Activated naive CD8-positive, alpha-beta T cell treated with anti-CD3 and anti-CD28 coated beads, Interleukin-2, amount 10 ng/mL, durations not matched to agents 7 days and 5 days (primary cell): ENCODE measurements at places on chromosomes 7 and 10. TPM values are rescaled to one million over a fixed set of nuclear protein-coding genes. Genes with fewer than 3 reads are reported as not detected.

- H3K4me1 ChIP-seq, result peaks cover 11% of the 10 kb centered on the region
- peaks cover 7% of the 10 kb centered on the region for H3K36me3 ChIP-seq
- H3K27ac ChIP-seq, result peak overlapping the region; percentile 79
- DNase-seq, result peak; percentile 38
These were observed 4.0 kb upstream of the LEP start for GRCh38 chr7:128236924-128237586.

DNA sequence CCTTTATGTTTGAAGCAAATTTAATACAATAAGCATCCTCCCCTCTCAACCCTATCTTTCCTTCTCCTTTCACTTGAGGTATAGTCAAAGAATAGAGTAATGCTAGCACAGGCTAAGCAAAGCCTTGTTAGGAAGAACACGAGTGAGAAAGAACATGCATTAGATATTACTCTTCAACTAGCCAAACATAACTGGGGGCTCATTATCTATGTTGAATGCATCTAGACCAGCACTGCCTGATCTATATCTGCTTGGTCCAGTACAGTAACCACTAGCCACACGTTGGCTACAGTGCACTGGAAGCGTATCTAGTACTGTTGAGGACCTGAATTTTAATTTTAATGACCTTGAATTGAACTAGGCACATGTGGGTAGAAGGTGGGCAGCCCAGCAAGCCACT is 21.0 kb downstream of the SFMBT2 start:
- H3K27me3 ChIP-seq, result no peaks in the 10 kb centered on the region
- H3K4me3 ChIP-seq, result peak overlapping the region; percentile 34
- no peak for DNase-seq
- peaks cover 43% of the 10 kb centered on the region for H3K4me1 ChIP-seq
- peak overlapping the region; percentile 71 for H3K27ac ChIP-seq
- H3K36me3 ChIP-seq, result peaks cover 14% of the 10 kb centered on the region

DNA sequence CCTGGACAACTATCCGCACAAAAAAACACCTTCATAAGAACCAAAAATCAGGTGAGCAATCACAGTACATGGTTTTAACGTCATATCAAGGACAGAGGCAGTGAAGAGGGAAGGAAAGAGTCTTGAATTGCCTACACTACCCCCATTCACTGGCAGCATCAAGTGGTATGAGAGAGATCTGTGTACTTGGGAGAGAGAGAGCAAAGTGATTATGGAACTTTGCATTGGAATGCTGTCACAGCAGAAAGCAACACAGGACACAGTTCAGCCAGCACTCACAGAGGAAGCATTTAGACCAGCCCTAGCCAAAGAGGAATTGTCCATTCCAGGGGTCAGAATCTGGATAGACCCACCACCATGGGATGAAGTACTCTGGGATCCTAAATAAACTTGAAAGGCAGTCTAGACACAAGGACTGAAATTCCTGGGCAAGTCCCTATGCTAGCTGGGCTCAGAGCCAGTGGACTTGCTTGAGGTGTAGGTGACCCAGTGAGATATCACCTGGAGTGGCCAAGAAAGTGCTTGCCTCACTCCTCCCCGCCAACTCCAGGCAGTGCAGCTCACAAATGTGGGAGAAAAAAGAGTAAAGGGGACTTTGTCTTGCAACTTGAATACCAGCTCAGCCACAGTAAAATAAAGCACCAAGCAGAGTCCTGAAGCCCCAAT is 30.5 kb upstream of the SFTPD start:
- H3K4me3 ChIP-seq, result no peak overlapping the region
- peaks cover 58% of the 10 kb centered on the region for H3K27me3 ChIP-seq
- peaks cover 2% of the 10 kb centered on the region for H3K4me1 ChIP-seq
- peaks cover 1% of the 10 kb centered on the region for H3K36me3 ChIP-seq
- no peak overlapping the region for H3K27ac ChIP-seq

- peaks cover 1% of the 10 kb centered on the region for H3K27me3 ChIP-seq
- peak; percentile 15 for DNase-seq
- H3K27ac ChIP-seq, result no peak overlapping the region
- no peak overlapping the region for H3K4me3 ChIP-seq
These were observed 4.9 kb upstream of the PPIF start for GRCh38 chr10:79342295-79342761.

DNA sequence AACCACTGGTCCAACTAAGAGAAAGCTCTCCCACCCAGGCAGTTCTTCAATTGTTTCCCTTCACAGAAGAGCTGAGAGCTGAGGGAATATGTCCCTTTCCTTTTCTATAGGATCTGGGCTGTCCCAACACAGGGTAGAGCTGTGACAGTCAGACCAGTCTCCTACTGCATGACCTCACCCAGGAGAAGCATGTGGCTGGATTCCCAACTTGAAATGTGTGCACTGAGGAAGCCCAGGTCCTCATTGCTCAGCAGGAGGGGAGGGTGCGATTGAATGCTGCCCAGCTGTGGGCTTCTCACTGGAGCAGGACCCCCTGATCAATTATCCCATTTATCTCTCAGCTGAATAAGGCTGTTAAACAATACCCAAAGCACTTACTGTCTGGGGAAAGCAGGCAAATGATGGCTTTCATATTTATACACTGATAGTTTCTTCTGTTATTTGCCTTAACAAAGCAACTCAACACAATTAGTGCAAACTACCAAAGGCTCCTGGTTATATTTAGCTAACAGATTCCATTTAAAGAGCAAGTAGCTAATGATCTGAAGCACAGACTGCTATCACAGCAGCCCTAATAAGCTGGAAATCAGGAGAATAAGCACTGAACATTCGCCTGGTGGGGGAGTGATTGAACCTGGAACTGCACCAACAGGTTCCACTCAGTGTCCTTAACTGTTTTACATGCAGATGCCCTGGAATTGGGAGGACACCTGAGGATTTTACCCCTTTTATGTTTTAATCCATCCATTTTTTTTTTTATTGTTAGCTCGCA is 508.8 kb downstream of the CCSER2 start:
- H3K36me3 ChIP-seq, result no peaks in the 10 kb centered on the region
- no peaks in the 10 kb centered on the region for H3K27me3 ChIP-seq
- no peak overlapping the region for H3K4me3 ChIP-seq
- H3K27ac ChIP-seq, result no peak overlapping the region
- no peaks in the 10 kb centered on the region for H3K4me1 ChIP-seq

DNA sequence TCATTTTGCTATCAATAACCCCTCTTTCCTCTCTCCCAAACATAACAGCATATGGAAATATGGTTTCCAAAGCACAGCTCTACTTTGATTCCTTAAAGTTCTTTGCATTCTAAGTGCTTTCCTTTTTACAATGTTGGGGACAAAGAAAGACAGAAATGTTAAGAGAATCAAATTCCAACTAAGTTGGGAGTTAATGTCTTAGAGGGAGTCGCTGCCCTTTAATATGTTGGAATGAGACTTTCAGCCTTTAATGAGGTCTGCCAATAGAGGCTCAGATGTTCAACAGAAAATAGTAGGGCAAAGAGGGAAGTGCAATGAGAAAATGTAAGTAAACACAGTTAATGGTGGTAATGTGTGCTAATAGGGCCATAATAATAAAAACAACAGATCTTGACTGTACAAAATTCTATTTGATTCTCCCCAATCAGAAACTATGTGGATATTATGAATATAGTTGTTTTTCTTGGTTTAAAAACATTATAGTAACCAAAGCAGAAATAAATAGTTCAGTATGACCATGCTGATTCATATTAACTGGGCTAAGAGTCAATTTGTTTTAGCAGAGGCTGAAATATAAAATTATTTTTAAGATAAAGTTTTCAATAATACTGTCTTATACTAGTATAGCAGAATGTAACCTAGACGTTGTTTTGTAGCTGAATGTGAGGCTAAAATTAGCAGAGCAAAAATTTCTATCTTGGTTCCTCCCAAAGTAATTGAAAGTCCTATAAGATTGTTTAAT is 10.3 kb downstream of the HYCC1 start:
- H3K27ac ChIP-seq, result no peak overlapping the region
- DNase-seq, result no peak
- no peak overlapping the region for H3K4me3 ChIP-seq
- H3K27me3 ChIP-seq, result no peaks in the 10 kb centered on the region
- H3K36me3 ChIP-seq, result peaks cover 9% of the 10 kb centered on the region
- peaks cover 25% of the 10 kb centered on the region for H3K4me1 ChIP-seq

The EGFR gene
- not detected for total RNA-seq

The DPY19L1 gene
- 11.1 TPM for total RNA-seq

The CDK14 gene
- 1.2 TPM for total RNA-seq

The NME8 gene
- total RNA-seq, result not detected

The TEX36 gene
- not detected for total RNA-seq
